ENCODE measurements at places on chromosomes 6 and 20.
A peak's percentile ranks its signal among the peaks of the same experiment; 100 is the strongest.

DNA sequence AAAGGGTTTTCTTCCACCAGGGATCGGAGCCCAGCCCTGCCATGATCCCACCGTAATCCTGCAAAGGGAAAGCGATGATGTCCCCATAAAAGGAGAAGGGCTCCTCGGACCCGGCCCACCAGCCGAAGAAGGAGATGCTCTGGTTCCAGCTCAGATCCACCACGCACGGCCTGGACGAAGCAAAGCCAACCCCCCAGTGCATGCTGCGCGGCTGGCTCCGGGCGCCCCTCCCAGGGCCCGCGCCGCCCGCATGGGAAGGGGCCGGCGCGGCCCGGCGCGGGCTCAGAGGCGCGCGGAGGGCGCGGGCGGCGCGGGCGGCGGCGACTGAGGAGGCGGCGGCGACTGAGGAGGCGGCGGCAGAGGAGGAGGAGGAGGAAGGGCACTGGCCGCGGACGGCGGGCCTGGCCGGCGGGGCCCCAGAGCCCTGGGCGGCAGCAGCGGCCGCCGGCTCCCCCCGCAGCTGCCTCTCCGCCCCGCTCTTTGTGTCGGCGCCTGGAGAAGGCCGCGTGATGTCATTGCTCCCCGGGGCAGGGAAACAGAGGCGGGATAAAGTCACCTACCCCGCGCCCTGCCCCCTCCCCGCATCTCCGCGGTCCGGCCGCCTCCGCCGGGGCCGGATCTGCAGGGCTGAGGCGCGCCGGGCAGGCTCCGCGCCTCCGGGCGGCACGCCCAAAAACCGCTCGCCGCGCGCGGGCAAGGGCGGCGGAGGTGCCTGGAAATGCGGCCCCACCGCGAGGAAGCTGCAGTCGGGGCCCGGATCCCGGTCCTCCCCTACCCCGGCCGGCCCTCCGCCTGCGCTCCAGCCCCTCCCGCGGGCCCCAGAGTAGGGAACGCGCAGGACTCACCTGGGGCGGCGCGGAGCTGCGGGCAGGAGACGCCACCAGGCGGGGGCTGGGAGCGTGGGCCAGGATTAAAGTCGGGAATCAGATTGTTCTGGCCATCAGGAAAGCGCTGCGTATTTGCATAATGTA lies at the start of gene FAXC:
Gene FAXC (minus strand): TSS at position 504 of the 971 bp plus-strand sequence. CDS start 302 bp downstream, at position 202.
- peak within 1 kb of the TSS; percentile 36 for H3K4me3 ChIP-seq
- H3K4me1 ChIP-seq: peaks cover 4% of the 10 kb centered on the region
- DNase-seq: peak; percentile 12
- no peaks in the 10 kb centered on the region for H3K36me3 ChIP-seq
- peaks cover 73% of the 10 kb centered on the region for H3K27me3 ChIP-seq

- H3K27ac ChIP-seq: no peak overlapping the region
- H3K4me3 ChIP-seq: no peak overlapping the region
- H3K36me3 ChIP-seq: no peaks in the 10 kb centered on the region
- peaks cover 7% of the 10 kb centered on the region for H3K27me3 ChIP-seq
- H3K4me1 ChIP-seq: no peaks in the 10 kb centered on the region
Observed at GRCh38 chr20:10201321-10201870, 17.2 kb upstream of the SNAP25 start.

GRCh38 chr6:84842525-84843166 lies 78.2 kb upstream of the TBX18 start:
- H3K27me3 ChIP-seq: no peaks in the 10 kb centered on the region
- DNase-seq: no peak
- H3K4me3 ChIP-seq: no peak overlapping the region

- no peaks in the 10 kb centered on the region for H3K36me3 ChIP-seq
- no peak overlapping the region for H3K4me3 ChIP-seq
- peaks cover 44% of the 10 kb centered on the region for H3K27me3 ChIP-seq
- H3K27ac ChIP-seq: no peak overlapping the region
- no peak for DNase-seq
- peaks cover 20% of the 10 kb centered on the region for H3K4me1 ChIP-seq
Observed at GRCh38 chr20:57749869-57750268, 40.1 kb upstream of the PMEPA1 start.

DNA sequence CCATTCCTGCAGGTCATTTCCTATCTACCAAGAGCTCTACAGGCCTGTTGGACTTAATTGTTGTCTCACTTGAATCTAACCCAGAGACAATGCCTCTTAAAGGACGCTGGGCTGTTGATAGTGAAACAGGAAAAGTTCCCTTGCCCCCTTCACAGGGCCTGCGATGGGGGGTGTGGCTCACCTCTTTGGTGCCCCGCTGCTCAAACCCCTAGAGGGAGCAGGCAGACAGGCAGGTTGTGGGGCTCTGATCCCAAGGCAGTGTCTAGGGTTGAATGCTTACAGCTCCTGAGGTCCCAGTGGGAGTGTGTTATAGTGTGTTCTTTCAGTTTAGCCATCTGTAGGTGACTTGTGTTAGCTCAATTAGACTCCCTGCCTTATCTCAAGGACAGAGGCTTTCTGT lies 68.0 kb downstream of the OTOR start:
- no peaks in the 10 kb centered on the region for H3K4me1 ChIP-seq
- H3K4me3 ChIP-seq: no peak overlapping the region
- H3K27me3 ChIP-seq: peaks cover 6% of the 10 kb centered on the region
- H3K36me3 ChIP-seq: no peaks in the 10 kb centered on the region

DNA sequence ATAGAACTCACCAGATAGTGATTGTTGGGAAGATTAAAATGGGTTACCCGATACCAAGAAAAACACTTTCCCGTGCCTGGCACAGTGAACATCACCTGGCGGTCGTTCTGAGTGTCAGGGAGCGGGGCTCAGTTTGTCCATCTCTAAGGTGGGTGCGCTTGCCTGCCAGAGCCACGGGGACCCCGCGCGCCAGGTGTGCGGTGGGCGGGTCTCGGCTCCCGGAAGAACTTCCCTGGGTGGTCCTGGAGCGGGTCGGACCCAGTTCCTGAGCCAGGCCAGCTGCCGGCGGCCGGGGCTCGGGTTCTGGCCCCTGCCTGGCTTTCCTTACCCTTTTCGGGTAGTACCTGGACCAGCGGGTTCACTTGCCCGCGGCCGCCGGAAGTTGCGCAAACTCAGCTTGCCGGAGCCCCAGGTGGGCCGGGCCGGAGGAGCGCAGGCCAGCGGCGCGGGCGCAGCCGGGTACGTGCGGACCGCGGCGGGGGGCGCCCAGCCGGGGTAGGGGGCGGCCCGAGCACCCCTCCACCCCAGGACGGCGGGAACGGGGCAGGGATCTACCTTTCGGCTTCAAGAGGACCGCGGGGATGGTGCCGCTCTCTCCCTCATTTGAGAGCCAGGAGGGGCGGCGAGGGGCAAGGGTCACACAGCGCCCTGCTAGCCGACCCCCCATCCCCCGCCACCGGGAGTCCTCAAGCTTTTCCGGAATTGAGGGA lies 7.5 kb downstream of the FAM110A start:
- H3K4me3 ChIP-seq: peak overlapping the region; percentile 62
- H3K27ac ChIP-seq: no peak overlapping the region
- H3K27me3 ChIP-seq: peaks cover 2% of the 10 kb centered on the region
- peaks cover 45% of the 10 kb centered on the region for H3K4me1 ChIP-seq
- peaks cover 9% of the 10 kb centered on the region for H3K36me3 ChIP-seq

DNA sequence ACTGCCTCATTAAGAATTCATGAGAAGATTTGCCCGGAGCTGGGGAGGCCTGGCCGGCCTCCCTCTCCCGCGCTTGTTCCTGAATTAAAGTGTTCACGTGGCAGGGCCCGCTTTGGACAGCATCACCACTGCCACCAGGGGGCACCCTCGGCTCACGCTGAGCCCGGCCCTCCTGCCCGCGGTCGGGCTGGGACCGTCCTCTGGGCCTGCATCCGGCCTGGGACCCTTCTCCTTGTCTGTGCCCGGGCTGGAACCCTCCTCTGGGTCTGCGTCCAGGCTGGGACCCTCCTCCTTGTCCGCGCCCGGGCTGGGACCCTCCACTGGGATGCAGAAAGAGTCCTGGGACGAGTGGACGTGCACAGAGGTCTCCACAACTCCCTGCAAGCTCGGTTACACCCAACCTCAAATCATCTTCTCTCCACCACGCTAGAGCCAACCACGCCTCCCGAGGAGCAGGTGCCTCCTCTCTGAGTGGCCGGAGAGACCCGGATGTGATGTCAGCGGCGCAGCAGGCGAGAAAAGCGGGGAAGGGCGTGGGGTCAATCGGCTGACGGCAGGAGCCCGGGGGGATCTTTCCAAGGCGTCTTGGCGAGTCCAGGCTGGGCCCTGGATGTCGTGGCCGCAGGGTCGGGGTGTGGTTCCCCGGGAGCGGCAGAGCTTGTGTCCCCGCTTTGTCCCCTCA lies 50.9 kb upstream of the DACT2 start:
- H3K27me3 ChIP-seq: peaks cover 7% of the 10 kb centered on the region
- DNase-seq: peak; percentile 80
- peaks cover 5% of the 10 kb centered on the region for H3K4me1 ChIP-seq
- no peaks in the 10 kb centered on the region for H3K36me3 ChIP-seq
- H3K4me3 ChIP-seq: no peak overlapping the region

DNA sequence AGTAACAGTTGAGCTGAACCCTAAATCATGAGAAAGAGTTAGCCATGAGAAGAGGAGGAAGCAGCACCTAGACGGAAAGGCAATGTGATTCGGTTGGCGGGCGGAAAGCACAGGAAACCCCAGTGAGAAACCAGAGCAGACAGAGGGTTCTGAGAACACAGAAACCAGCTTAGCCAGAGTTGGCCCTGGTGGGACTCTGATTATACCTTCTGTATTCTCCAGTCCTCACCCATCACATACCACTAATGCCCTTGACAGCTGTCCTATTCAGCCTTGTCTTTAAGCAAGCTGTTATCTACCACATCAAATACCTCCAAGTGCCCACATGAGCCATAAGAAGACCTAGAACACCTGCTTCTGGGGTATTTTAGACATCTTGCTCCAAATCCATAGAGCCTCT lies 58.9 kb upstream of the LRRC1 start:
- H3K4me1 ChIP-seq: peaks cover 22% of the 10 kb centered on the region
- H3K27me3 ChIP-seq: peaks cover 13% of the 10 kb centered on the region

GRCh38 chr6:132907914-132908313 lies 93.5 kb downstream of the RPS12 start:
- H3K27ac ChIP-seq: no peak overlapping the region
- H3K4me3 ChIP-seq: no peak overlapping the region
- H3K4me1 ChIP-seq: no peaks in the 10 kb centered on the region
- peaks cover 8% of the 10 kb centered on the region for H3K27me3 ChIP-seq
- no peak for DNase-seq
- H3K36me3 ChIP-seq: no peaks in the 10 kb centered on the region

DNA sequence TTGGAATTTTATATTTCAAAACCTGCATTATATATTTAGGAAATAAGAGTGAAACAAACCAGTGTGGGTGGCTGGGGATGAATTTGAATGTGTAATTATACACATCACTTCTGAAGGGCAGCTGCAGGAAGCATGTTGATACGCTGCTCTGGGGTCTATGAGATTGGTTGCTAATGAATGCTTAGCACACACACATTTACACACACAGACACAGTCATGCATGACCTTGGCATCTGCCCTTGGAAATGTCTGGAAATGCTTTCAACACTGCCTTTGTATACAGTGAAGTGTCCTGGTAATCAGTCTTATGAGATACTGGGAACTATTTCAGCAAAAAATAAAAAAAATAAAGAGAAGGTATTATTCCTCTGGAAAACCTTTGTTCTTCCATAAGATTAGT lies 83.4 kb downstream of the ELOVL4 start:
- H3K27ac ChIP-seq: no peak overlapping the region
- no peaks in the 10 kb centered on the region for H3K27me3 ChIP-seq
- DNase-seq: no peak
- no peak overlapping the region for H3K4me3 ChIP-seq

GRCh38 chr6:119352001-119352400 lies 2.4 kb upstream of the MAN1A1 start:
- no peak for DNase-seq
- H3K27me3 ChIP-seq: no peaks in the 10 kb centered on the region
- H3K4me1 ChIP-seq: peaks cover 46% of the 10 kb centered on the region
- peaks cover 7% of the 10 kb centered on the region for H3K36me3 ChIP-seq
- H3K27ac ChIP-seq: no peak overlapping the region
- peak overlapping the region; percentile 13 for H3K4me3 ChIP-seq

GRCh38 chr6:126302191-126302590 lies 37.7 kb upstream of the CENPW start:
- no peak for DNase-seq
- H3K27ac ChIP-seq: no peak overlapping the region
- H3K36me3 ChIP-seq: no peaks in the 10 kb centered on the region
- no peak overlapping the region for H3K4me3 ChIP-seq
- no peaks in the 10 kb centered on the region for H3K27me3 ChIP-seq

- no peak overlapping the region for H3K4me3 ChIP-seq
- H3K27me3 ChIP-seq: peaks cover 25% of the 10 kb centered on the region
- H3K4me1 ChIP-seq: no peaks in the 10 kb centered on the region
- no peaks in the 10 kb centered on the region for H3K36me3 ChIP-seq
- no peak for DNase-seq
- no peak overlapping the region for H3K27ac ChIP-seq
Observed at GRCh38 chr20:17315407-17316231, 88.8 kb downstream of the PCSK2 start.

DNA sequence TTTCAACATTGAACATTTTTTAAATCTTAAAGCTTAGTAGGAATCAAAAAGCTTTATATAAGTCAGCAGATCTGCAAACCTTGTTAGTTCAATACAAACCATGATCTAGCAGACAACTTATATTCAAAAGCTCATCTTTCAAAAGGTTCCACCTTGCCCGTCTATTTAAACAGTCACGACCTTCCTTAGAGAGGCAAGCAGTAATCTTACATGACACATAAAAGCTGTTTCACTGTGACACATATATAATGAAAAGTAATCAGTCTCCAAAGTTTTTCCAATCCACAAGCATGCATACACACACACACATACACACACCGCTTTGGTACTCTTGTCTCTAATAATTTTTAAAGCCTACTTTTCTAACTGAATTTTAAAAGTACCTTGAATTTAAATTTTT lies 12.9 kb downstream of the SOD2 start:
- no peaks in the 10 kb centered on the region for H3K27me3 ChIP-seq
- H3K27ac ChIP-seq: peak overlapping the region; percentile 83
- no peak for DNase-seq
- H3K4me3 ChIP-seq: no peak overlapping the region
- peaks cover 40% of the 10 kb centered on the region for H3K36me3 ChIP-seq

GRCh38 chr6:81228912-81229555 lies 523.4 kb downstream of the TENT5A start:
- H3K27ac ChIP-seq: no peak overlapping the region
- no peaks in the 10 kb centered on the region for H3K27me3 ChIP-seq
- no peak overlapping the region for H3K4me3 ChIP-seq
- no peaks in the 10 kb centered on the region for H3K36me3 ChIP-seq

- H3K4me3 ChIP-seq: no peak overlapping the region
- DNase-seq: no peak
- no peaks in the 10 kb centered on the region for H3K36me3 ChIP-seq
- H3K4me1 ChIP-seq: peaks cover 6% of the 10 kb centered on the region
Observed at GRCh38 chr20:19313342-19314069, 101.1 kb downstream of the SLC24A3 start.

- H3K4me3 ChIP-seq: no peak overlapping the region
- H3K27me3 ChIP-seq: no peaks in the 10 kb centered on the region
- H3K27ac ChIP-seq: no peak overlapping the region
- no peak for DNase-seq
- H3K4me1 ChIP-seq: no peaks in the 10 kb centered on the region
- H3K36me3 ChIP-seq: no peaks in the 10 kb centered on the region
Observed at GRCh38 chr6:91291071-91291470, 704.2 kb upstream of the MAP3K7 start.
